ENCODE measurements at places on chromosomes 1 and 21.
A peak's percentile ranks its signal among the peaks of the same experiment; 100 is the strongest.

GRCh38 chr1:224141693-224142092 is 27.8 kb downstream of the FBXO28 start:
- no peak for DNase-seq

GRCh38 chr1:227808566-227808965 is 6.9 kb upstream of the PRSS38 start:
- no peak for DNase-seq

- no peak for DNase-seq
These were observed 95.2 kb downstream of the NPHP4 start for GRCh38 chr1:5896706-5897660.

DNA sequence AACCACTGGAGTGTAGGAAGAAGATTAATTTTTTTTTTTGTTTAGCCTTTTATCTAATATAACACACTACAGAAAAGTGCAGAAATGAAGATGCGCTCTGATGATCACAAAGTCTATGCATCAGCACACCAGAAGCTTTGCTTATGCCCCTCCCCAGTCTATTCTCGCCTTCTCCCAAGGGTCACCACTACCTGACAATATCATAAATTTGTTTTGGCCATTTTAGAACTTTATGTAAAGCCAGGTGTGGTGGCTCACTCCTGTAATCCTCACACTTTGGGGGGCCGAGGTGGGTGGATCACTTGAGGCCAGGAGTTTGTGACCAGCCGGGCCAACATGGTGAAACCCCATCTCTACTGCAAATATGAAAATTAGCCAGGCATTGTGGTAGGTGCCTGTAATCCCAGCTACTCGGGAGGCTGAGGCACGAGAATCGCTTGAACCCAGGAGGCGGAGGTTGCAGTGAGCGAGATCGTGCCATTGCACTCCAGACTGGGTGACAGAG is 231.3 kb downstream of the FOXD2 start:
- DNase-seq = no peak

- no peak for DNase-seq
These were observed 70.1 kb upstream of the ARHGEF16 start for GRCh38 chr1:3384407-3384806.

DNA sequence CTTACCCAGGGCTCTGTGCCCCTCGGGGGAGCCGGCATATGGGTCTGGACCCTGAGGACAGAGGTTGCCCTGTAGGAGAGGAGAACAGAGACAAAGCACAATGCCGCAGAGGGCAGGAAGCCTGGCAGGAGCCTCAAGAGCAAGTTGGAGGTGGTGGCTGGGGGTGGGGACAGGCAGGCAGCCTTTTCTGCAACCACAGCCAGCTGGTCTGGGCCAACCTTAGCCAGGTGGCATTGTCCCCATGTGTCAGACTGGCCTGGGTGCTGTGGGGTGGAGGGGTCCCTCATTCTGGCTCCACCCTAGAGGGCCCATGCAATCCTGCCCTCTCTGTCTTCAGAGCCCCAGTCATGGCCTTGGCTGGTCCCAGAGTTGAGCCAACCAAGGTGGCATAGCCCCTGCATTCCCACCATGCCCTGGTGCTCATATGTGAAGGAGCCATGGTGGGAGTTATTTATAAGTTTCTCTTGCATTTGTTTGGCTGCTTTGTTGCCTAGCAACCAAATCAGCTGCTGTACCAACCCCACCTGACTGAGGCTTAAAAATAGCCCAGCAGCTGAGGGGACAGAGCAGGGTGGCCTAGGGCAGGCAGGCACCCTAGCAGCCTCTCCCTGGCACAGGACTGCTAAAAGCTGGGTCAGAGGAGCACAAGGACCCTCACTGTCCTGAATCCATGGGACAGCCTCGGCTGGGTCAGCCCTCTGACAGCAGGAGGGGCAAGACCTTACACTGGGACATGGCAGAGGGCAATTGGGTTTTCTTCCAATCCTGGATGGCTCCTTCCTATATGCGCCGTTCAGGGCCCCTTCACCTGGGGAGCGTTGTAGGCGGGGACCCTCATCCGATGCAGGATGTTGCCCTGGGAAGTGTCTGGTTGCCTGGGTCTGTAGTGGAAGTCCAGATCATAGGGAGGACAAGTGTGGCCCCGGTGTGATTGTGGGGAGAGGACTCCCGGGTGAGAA is 19.5 kb downstream of the MAP7D1 start:
- no peak for DNase-seq

GRCh38 chr1:64632936-64633335 is 111.9 kb upstream of the RAVER2 start:
- no peak for DNase-seq

DNA sequence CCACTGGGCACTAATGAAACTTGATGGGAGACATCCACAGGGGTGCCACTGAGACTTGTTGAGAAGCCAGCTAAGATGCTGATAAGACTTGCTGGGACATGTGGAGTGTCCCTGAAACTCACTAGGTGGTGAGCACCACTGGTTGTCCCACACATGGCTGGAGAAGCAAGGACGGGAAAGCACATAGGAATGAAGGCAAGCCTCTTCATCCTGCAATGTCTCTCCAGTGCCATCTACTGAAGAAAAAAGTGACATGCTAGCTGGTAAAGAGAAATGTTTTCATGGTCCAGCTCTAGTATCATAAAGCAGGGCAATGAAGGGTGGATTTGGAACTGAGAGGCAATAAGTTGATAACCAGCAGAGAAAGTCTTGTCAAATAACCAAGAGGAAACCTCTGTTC is 283.0 kb downstream of the PAPPA2 start:
- no peak for DNase-seq

DNA sequence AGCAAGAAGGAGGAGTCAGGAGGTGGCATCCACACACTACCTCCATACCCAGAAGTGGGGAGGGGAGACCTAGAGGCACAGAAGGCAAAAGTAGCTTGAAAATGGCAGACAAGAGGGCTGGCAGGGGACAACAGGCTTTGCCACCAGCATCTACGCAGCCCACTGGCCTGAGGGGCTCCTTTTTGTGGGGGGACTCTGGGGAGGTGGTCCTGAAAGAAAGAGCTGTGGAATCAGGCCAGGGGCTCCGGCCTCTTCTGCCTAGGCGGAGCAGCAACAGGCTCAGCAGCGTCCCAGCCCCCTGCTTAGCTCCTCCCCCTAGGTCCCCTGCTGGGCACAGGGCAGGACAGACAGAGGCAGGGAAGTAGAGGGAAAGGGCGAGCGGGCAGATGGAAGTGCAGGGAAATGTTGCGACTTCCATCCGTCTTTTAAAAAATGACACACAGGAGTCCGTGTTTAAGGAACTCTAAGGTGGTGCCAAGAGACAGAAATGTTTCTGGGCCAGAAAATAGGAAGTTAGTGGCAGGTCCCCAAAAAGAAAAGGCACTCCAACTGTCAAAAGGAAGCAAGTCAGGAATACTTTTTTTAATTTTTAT is 10.0 kb upstream of the LEFTY2 start:
- no peak for DNase-seq

DNA sequence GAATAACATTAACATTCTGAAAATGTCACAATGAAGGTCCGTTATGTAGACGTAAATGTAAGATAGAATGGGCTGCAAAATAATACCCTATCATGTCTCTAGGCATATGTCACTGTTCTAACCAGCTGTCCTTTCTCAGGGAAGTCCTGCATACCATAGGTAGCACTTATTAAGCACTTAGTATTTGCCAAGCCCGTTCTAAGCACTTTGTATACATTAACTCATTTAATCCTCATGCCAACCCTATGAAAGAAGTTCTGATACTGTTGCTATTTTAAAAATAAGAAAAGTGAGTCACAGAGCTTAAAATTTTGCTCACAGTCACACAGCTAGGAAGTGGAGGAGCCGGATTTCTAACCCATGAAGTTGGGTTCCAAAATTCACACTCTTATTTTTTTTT is 15.7 kb downstream of the GAS5 start:
- no peak for DNase-seq

DNA sequence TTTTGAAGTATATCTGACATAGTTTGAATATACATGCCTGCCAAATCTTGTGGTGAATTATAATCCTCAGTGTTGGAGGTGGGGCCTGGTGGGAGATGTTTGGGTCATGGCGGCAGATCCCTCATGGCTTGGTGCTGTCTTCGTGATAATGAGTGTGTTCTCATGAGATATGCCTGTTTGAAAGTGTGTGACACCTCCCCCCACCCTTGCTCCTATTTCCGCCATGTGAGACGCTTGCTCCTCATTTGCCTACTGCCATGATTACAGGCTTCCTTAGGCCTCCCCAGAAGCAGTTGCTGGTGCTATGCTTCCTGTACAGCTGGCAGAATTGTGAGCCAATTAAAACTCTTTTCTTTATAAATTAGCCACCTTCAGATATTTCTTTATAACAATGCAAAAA is 436.6 kb upstream of the BEND5 start:
- DNase-seq = no peak

GRCh38 chr1:81125672-81126071 is 675.1 kb upstream of the ADGRL2 start:
- DNase-seq = no peak

- DNase-seq = peak; percentile 67
These were observed 1.4 kb downstream of the PINK1 start for GRCh38 chr1:20634594-20635084.

DNA sequence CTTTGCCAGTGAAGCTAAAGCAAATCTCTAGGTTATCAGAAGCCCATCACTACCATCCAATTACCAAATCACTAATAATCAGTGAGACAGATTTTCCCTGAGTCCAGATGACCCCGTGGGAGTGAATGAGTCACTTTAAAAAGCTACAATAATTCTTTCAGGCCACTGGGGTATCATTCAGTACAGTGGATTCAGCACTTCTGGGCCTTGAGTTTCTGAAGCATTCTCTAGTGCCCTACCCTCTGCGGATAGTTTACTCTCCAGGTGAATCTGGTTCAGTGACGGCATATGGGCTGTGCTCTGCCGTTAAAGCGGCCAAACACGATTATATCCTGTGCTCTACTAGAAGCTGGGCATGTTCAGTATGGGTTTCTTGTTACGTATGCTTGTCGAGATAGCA is 26.1 kb downstream of the NR5A2 start:
- no peak for DNase-seq

DNA sequence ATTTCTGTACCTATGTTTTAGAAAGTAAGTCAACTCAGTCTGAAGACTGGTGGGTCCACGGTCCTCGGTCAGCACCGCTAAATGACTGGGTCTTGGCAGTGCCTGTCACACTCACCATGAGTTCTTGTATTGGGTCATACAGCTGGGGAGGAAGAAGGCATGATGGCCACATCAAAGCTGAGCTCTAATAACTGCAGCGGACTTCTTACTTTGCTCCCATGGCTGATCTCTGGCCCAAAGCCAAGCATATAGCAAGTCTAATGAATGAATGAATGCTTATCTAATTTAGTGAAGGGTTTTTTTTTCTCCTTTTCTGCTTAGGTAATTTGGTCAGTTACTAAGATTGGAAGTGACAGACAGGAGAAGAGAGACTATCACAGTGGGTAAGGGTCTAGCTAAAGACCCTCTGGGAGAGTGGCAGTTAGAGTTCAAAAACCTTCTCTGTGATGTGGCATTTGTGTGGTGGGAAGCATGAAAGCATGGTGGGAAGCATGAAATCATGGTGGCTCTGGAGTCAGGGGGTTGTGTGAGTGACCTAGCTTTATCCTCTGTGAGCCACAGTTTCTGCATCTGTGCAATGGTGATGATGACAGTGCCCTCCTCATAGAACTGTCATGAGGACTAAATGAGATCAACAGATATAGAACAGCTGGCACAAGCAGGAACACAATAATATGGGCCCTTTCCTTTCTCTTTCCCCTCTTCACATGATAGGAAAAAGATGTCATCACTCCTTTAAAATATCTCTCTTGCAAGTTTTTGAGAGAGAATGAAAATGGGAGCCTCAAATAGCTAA is 78.9 kb upstream of the JAK1 start:
- no peak for DNase-seq

- DNase-seq = no peak
These were observed 9.7 kb upstream of the IGFN1 start for GRCh38 chr1:201180901-201181300.

DNA sequence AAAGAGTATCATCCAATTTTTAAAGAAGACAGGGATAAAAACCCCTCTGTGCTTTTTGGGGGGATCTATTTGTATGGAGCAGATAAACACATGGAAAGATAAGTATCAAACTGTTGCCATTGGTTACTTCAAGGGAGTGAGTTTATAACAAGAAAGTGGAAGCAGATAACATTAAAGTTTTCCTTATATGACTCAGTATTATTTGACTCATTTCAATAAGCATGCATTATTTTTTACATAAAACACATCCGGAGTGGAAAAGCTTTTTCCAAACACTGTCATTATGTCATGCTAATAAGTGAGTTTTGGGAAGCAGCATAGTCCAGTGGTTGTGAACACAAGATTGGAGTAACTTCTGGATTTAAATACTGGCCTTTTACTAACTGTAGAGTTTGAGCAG is 452.2 kb downstream of the LTN1 start:
- no peak for DNase-seq

DNA sequence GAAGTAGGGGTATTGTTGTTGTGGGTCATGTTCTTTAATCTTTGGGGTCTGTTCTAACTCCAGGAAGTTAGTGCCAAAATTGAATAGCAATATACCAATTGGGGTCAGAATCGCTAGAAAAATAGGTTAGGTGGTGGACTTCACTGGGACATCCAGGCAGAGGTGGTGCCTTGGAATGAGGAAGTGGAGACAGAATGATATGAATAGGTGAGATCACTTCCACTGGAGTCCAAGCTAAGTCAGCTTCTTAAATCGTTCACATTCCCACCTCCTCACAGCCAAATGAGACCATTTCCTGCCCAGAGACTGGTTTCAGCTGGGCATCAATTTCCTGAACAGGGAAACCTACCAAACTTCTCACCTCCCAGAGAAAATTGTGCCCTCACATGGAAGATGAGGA is 137.8 kb upstream of the RAB4A start:
- DNase-seq = no peak

GRCh38 chr1:75908717-75909152 is 23.5 kb downstream of the ASB17 start:
- DNase-seq = peak; percentile 48

- no peak for DNase-seq
These were observed 13.9 kb upstream of the MTARC1 start for GRCh38 chr1:220772846-220773245.

- no peak for DNase-seq
These were observed 7.6 kb upstream of the ARHGEF10L start for GRCh38 chr1:17531682-17532487.

GRCh38 chr1:29358183-29358582 is 121.9 kb downstream of the PTPRU start:
- DNase-seq = no peak

DNA sequence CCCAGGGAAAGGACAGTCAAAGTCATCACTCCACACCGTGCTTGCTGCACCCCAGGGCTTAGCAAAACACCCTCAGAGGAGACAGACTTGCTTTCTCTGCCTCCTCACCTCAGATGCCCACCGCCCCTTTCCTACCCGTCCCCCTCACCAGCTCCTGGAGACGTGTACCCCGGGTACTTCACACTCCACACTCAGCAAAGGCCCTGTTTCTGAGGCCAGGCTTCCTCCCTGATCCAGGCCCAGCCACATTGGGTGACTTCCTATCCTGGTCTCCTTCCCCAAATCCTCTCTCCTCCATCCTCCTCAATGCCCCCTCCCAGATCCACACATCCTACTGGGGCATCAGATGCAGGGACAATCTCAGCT is 116.7 kb downstream of the DMRTB1 start:
- DNase-seq = no peak
